Mesenteric fat pad (tissue), 1 donor: ENCODE measurements at places on chromosomes 7 and 10. TPM values are rescaled to one million over a fixed set of nuclear protein-coding genes. Genes with fewer than 3 reads are reported as not detected.

DNA sequence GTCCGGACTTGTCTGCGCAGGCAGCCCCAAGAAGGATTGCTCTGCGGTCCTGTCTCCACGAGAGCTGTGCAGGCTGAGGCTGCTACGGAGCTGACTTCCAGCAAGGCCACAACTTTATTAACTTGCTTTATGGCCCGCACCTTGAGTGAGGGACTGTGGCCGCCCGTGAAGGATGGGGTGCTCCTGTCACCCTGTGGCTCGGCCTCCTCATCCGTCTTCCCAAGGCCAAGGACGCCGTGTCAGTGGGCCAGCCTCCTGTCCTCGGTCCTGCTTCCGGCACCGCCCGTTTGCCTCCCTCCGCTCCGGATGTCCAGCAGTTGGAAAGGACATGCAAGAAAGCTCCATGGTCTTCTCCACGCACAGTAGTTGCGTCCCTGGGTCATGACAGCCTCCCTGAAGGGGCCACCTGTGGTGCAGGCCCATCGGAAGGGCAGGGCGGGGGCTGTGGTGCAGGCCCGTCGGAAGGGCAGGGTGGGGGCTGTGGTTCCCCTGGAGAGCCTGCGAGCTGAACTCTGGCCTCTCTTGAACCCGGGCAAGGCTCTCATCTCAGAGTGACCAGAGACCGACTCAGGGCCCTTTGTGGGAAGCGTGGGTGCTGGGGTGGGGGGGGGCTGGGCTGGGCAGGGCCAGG is 87.1 kb downstream of the NKX6-2 start:
- DNase-seq, result peak; percentile 81

Gene JAZF1
- 27.7 TPM for total RNA-seq

DNA sequence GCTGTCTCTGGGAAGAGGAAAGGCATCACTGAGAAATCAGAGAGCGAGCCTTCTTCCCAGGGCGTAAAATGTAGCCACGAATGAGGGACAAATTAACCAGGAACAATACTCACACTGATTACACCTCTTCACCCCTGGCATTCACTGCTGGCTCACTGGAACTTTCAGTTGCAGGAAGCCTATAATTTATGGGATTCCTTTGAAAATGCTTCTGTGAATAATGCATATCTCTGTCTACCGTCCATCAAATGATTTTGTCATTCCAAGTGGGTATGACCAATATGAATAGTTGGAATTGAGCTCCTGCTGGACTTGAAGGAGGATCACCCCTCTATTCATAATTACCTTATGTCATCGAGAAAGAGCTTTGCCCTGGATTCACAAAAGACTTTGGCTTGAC is 360.3 kb upstream of the FZD8 start:
- no peak for DNase-seq

Gene TRIM73
- 5.4 TPM for total RNA-seq

Gene UPK3BL2
- total RNA-seq, result 9.9 TPM

Gene PLAC9
- total RNA-seq, result 94.2 TPM

DNA sequence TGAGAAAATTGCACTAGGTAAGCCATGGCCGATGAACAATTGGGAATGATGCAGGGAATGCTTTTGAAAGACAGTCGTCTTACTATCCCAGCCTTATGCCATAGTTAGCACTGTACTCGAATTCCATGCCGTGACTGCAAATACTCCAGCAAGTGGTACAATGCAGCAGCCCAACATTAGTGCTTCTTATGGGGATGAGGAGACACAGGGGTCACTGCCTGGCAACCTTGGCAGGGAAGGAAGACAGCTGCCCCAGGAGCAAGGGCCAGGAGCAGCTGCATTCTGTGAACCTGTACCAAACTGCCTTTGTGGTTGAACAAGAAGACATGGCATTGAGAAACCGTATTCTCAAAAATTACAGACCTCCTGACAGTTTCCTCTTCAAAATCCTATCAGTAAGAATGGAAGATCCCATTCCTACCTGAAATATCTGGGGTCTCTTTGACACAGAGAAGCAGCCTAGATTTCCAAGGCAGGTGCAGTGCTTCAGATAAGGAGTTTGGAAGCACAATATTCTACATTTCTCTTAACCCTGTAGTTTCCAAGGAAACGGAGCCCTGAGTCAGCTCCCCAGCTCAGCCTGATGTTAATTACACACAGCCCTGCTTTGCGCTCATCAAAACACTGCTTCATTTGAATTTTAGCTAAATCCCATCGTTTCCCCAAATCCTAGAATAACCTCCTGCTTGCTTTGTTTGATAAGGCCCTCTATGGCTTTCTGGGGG is 49.0 kb upstream of the FRMD4A start:
- no peak for DNase-seq

- DNase-seq, result no peak
These were observed 58.9 kb downstream of the HIBADH start for GRCh38 chr7:27603813-27604212.

DNA sequence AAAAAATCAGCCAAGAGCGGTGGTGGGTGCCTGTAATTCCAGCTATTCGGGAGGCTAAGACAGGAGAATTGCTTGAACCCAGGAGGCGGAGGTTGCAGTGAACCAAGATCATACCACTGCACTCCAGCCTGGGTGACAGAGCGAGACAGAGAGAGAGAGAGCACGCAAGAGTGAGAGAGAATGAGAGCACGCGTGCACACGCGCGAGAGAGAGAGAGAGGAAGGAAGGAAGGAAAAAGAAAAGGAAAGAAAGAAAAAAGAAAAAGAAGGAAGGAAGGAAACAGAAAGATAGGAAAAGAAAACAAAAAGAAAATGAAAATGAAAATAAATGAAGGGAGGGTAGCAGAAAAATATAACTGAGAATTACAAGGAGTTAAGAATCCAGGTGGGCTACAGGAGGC is 82.7 kb downstream of the SVOPL start:
- DNase-seq, result no peak

Gene SYT15
- 6.3 TPM for total RNA-seq

DNA sequence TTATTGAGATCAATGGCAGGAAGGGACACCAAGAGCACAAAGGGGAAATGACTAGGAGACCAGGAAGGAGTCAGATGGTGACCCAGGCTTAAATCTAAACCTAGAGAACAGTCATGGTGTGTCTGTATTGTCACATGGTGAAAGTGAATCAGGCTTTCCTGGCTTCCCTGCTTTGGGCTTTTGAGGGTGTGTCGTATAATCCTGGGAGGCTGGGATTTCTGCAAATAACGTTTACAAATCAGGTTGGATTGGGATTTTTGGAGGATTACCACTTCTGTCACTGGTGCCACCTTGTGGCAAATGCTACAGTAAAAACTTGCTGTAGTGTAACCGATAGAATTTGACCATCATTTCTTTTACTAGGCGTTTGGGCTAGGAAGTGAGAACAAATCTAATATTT is 502.6 kb downstream of the NRG3 start:
- no peak for DNase-seq

- DNase-seq, result no peak
These were observed 40.6 kb downstream of the SLC26A4 start for GRCh38 chr7:107701191-107701590.

DNA sequence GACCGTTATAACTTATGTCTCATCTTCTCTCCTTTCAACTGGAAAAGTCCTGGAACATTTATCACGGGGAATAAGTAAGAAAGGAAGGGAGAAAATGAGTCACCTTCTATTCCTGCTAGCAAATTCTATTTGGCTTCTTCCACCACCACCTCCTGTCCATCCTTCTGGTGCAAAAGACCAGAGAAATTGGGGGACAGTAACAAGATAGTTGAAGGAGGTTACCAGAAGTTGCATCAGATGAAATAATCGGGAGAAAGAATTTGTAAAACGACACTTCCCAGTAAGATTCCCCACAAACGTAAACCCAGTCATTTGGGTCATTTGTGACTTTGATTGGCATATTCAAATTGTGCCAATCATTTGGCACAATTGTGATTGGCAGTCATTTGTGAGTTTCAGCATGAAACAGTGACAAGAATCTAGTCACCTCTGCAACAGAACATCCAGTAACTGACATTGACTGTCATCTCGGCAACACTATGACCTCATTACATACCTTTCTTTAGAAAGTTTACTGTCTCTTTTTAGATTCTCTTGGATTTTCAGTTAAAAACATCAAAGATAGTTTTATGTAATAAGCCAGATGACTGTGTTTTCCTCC is 51.3 kb upstream of the PIK3CG start:
- DNase-seq, result no peak

DNA sequence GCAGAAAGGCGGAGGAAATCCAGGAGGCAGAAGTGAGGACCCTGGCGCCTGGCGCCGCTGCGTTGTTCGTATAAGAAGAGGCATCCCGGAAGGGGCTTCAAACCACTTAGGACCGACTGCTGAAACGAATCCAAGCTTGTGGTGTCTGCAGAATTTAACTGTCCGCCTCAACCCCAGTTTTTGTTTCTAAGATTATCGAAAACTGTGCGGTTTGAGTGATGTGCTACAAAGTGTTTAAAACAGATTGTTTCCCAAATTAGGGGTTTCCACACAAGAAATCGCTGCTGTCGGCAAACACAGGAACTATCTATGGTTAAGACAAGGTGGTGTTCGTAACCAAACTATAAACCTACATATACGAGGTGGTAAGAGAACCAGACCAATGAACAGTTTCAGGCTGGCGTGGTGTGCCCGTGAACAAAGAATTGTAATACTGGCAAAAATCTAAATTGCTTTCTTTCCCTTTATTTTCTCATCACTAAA is 835 bp upstream of the DGKI start:
- DNase-seq, result no peak

Gene LARP4B
- 74.7 TPM for total RNA-seq

Gene NPTX2
- total RNA-seq, result 23.8 TPM

DNA sequence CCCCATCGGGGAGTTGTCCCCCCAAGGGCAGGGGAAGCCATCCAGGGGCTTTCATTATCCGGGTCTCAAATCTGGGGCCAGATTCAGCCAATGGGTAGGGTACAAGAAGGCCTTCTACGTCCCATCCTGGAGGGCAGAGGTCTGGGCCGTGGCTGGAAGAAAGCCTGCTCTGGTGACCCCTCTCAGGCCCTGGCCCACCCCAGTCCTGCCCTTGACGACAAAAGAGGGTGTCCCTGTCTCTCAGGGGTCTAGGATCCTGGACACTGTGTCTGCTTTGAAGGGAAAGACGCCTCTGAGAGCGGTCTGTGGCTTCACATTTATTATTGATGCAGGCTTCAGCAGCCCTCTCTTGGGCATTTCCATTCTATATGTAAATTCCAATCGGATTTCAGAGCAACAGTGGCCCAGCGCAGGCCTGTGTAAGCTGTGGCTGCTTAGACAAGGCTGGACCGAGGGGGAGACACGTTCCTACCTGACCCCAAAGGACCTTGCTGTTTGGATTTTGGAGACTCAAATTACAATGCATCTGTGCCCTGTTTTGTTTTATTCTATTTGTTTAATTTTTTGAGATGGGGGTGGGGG is 83.2 kb upstream of the BAIAP2L1 start:
- DNase-seq, result no peak

DNA sequence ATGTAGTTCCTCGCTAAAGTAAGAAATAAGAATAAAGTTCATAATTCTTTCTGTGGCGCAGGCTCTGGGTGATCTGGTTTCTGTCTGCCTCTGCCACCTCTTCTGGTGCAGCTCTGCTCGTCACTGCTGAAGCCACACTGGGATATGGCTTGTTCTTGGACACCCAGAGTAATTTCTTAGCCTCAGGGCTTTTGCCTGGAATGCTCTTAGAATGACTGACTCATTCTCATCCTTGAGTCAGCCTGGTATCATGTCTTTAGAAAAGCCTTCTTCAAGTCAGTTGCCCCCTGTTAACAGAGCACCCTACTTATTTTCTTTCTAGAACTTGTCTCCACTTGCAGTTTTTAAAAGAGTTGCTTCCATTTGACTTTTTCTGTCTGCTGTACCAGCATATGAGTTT is 2.0 kb downstream of the ZSCAN25 start:
- no peak for DNase-seq

DNA sequence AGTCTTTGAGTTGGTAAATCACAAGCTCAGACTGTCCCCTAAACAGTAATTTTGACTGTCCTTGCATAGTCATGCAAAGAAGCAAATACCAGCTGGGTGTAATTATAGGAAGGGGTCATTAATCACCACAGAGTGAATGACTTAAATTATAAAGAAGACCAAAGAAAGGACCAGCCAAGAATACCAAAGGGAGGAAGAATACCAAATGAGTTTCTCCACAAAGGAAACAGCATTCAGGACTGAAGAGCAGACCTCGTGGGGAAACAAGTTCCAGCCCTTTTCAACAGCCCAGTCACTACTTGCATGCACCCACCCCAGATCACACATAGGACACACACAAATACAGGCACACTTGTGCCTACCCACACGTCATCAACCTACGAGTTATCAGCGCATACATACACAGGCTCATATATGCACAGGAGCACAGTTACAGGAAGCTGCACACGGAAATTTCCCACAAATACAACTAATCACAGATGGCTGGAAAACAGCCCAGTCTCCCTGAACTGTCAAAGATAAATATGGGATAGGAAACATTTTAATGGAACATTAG is 77.6 kb downstream of the DENND2A start:
- DNase-seq, result no peak

- no peak for DNase-seq
These were observed 37.2 kb downstream of the HTRA1 start for GRCh38 chr10:122498521-122498920.

DNA sequence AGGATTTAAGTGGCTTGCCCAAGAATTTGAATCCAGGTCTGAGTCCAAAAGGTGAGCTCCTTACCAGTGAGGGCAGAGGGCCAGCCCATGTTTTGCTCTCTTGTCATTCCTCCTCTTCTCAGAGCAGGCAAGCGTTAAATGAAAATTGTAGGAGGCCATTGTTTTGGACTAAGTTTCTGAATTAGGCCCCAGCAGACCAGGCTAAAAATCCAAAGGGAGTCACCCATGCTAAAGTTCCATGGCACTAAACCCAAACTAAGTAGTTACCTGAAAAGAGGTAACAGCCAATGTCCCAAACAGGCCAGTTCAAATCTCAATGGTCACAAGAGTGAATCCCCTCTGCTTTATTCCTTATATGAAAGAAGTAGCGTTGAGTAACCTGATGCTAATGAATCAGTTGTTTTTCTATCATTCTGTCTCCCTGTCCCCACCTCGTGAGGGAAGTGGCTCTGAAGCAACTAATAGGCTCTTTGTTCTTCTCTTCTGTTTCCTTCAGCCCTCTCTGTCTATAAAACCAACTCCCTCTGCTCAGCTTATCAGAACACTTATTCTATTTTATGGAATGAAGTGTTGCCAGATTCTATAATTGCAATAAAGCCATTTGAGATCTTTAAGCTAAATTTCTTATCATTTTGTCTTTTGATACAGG is 17.5 kb upstream of the CDH23 start:
- DNase-seq, result no peak

DNA sequence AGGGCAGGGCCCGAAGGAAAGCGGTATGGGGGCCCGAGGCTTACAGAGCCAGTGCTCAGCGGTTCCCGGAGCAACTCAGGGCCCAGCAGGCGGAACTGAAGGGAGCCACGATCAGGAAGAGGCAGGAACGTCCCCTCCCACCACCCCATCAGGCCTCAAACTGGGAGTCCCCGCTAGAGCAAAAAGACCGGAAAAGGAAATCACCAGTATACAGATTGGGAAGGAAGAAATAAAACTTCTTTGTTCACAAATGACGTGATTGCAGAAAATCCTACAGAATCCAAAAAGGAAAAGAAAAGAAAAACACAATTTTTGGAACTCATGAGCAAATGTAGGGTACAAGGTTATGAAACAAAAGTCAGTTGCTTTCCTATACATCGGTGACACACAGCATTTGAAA is 21.6 kb upstream of the ZFAND2A start:
- no peak for DNase-seq
